ENCODE measurements at places on chromosomes 7 and 10.

- DNase-seq = no peak
Measured at GRCh38 chr7:66265566-66265965, 60.4 kb downstream of the TPST1 start.

GRCh38 chr7:144489504-144489903, 86.0 kb upstream of the NOBOX start:
- DNase-seq = no peak

- no peak for DNase-seq
Measured at GRCh38 chr7:55223023-55223422, 142.1 kb upstream of the LANCL2 start.

- DNase-seq = no peak
Measured at GRCh38 chr7:47720141-47720906, 138.4 kb upstream of the TNS3 start.

DNA sequence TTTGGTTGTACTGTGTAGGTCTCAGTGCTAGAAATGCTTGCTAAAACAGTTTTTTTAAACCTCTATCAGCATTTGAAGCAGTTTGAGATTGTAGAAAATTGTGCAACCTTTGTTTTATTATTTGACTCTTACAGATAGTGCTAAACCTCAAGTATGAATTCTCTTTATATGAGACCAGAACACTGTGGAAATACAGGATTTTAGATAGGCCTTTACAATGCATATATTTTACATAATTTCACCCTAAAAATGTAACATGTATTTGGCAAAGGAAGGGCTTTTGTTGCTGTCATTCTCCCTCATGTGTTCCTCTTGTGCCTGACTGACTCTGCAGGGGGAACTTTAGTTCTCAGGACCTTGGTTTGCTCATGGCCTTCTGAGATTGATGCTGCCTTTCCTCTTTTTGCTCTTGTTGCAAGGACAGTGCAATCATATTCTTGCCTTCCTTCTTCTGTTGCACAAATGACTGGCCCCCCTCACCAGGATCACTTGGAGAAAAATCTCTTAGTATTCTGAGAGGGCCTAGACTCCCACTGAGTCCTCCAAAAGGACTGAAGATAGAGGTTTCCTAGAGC, 188.7 kb downstream of the PPP1R9A start:
- DNase-seq = no peak

DNA sequence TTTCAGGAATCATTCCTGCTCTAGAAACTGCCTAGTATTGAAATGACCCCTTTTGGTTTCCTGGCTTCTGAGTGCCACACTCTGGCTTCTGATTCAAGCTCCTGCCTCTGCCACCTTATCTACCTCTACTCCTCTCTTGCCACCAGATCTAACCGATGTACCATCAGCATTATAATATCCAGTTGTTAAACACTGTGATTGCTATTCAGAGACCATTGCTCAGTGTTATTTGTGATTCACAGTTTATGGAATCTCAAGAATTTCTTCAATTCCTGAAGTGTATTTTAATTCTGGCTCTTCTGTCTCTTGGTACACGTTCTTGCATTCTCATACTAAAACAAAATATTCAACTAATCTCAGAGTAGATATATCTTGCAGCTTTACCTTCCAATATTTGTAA, 88.7 kb downstream of the DYNC1I1 start:
- DNase-seq = no peak

DNA sequence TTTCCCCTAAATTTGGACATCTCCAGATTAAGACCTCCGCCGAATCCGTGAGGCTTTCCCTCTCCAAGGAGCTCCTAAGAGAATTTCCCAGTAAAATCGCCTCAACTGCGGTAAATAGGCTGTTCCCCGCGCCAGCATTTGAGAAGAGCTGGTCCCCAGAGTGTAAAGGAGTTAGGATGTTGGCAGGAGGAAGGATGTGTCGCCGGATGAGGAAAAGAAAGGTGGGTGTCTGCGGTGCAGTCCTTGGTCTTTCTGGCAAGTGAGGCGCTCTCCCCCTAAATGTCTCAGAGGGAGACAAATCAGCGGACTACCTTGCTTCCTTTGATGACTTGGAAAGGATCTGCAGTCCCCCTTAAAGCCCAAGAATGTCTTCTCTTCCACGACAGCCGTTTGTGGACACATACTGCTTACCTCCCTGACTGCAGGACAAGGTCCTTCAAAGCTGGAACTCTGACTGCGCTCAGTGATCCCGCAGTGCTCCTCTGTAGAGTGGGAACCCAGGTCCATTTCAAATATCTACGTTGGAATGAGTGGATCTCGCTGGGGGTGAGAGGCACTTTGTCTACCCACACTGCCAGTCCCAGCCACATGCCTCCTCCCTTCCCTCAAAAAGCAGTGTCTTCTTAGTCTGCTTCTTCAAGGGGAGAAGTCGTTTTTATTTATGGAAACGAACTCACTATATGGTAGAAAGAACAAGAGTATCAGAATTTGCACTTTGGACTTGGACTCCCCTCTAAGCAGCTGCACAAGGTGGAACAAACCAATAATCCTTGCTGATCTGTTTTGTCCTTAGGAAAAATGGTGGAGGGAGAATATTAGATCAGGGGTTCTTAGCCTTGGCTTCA, 1.1 kb upstream of the DLG5 start:
- DNase-seq = peak; percentile 1

DNA sequence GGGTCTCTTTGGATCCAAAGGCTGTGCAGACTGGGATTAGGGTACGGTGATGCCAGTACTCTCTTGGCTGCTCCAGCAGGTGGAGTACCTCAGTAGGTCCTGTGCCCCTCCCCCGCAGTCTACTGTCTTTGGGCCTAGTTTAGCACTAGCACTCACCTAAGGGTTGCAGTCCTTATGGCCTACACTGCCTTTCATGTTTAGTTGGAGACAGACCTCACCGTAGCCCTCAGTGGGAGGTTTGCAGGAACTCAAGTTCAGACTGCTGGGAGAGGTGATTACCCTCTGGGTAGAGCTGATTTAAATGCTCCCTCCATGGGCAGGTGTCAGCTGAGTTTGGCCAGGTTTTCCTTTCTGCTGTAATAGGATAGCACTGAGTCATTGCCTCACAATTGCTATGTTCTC, 210.8 kb upstream of the TMEM196 start:
- DNase-seq = no peak

DNA sequence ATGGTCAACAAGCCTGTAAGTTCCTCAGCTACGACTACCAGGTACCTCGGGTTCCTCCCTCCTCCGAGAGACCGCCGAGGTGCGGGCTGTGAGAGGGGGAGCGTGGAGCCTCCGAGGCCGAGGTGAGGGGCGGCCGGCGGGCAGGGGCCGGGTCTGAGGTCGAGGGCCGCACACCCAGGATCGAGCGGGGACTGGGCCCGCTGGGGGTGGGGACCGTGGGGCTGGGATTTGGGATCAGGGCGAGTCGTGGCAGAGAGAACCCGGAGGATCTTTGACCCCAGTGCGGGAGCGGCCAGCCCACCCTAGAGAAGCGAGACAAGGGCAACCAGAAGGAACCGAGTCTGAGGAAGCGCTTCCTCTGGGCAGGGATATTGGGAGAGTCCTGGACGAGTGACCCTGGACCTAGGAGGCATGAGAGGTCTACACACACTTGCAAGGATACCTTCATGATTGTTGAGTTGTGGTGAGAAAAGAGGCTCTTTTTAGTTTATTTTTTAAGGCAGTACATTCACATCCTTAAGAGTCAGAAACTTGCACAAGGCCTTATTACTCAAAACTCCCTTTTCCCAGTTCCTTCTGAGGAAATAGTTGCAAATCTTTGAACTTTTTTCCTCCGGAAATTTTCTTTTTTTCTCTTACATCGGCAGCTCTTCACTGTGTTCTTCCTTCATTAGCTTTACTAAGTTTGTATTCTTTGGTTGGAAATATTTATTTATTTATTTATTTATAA, 395 bp downstream of the ZNF487 start:
- no peak for DNase-seq

GRCh38 chr7:36404639-36405408, 15.2 kb downstream of the ANLN start:
- no peak for DNase-seq

- no peak for DNase-seq
Measured at GRCh38 chr10:132645630-132646442, 108.2 kb downstream of the INPP5A start.

- no peak for DNase-seq
Measured at GRCh38 chr7:139709485-139709884, 68.3 kb downstream of the HIPK2 start.

GRCh38 chr10:101061624-101062231, at the start of gene KAZALD1:
TSS of gene KAZALD1 (plus strand) at chr10:101061989. CDS start at chr10:101062593, 604 bp downstream.
- no peak for DNase-seq

- DNase-seq = no peak
Measured at GRCh38 chr10:93165367-93165766, 91.7 kb downstream of the CYP26A1 start.

DNA sequence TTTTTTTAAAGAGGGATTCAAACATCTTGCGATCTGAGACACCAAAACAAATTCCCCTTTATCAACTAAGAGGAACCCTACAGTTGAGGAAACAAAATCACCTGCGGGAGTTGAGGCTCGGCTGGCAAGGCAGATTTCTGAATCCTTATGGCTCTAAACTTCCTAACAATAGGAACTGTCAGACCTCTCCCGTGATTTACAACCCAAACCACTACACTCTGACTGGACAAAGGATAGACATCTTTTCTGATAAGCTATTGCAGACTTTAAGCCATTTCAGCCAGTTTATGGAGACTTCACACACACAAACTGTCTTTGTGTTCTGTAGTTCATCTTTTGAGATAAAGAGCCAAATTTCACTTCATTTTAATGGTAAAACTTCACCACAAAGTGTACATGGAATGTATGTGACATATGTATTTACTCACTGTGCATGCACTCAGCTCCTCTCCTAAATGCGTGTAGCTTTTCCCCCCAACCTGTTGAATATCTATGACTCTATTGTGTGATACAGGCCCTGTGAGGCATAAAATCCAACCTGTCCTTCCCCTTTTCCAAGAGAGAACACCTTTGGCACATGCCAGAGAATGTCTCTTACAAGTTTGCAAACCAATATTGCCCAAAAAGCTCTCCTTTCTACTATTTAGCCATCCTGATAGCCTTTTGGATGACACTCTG, 15.4 kb upstream of the TSPAN13 start:
- no peak for DNase-seq

DNA sequence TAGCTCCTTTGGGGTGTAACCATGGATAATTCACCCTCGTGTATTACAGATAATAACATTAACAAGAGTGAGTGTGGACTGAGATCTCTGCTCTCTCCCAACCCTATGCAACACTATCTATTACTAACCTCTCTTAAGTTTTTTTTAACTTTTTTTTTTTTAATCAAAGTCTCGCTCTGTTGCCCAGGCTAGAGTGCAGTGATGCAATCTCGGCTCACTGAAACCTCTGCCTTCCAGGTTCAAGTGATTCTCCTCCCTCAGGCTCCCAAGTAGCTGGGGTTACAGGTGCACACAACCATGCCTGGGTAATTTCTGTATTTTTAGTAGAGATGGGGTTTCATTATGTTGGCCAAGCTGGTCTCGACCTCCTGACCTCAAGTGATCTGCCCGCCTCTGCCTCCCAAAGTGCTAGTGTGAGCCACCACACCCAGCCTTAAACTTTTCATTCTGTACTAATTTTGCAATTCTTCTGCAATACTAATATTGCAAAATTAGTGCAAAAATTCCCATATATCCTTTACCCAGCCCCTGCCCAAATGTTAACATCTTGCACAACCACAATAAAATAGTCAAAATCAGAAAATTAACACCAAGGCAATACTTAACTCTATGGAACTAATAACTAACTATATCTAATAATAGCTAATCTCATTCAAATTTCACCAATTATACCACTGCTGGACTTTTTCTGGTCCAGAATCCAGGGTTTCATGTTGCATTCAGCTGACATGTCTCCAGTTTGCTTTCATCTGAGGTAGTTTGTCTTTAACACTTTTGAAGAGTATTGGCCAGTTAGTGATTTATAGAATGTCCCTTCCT, 66.5 kb upstream of the TCF7L2 start:
- no peak for DNase-seq

DNA sequence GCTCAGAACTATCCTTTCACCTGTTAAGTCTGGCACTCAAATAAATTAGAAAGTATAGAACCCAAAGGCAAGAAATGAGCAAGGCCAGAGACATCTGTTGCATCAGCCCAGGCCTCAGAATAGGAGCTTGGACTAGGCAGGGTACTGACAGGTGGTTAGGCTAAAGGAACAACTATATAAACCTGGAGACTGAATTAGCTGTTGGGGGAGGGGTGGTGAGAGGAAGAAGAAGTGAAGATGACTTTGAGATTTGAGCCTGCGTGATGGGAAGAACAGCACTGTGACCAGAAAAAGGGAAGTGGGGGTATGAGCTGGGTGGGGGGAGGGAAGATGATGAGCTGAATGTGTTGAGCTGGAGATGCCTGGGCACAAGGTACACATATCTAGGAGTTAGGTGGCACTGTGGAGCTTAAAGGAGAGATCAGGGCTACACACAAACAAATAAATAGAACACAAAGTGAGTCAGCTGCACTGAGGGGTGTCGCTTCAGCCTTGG, 244.7 kb downstream of the PTEN start:
- no peak for DNase-seq

DNA sequence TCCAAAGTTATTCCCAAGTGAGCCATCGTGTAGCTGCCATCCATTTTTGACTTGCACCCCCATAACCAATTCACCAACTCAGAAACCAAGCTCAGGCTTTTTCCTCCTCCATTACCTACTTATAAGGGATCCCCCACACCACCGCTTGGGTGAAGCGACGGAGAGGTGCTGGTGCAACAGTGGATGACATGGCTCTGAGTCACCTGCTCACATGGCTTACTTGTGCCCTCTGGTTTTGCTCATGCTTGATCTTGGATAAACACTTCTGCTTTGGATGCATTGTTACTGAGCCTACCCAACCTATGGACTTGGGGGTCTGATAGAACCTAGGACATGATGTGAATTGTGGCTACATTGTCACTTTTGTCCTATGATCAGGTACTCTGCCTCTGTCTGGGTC, 12.0 kb upstream of the AKR1B1 start:
- DNase-seq = no peak

- no peak for DNase-seq
Measured at GRCh38 chr7:2751086-2751485, 63.1 kb downstream of the AMZ1 start.

GRCh38 chr10:117165538-117166417, 27.7 kb upstream of the VAX1 start:
- DNase-seq = peak; percentile 37
